Suprapubic skin (tissue), 4 donors: ENCODE measurements at places on chromosomes 11 and 22. TPM values are rescaled to one million over a fixed set of nuclear protein-coding genes. Genes with fewer than 3 reads are reported as not detected.

The TREH gene
- not detected for total RNA-seq

The KREMEN1 gene
- total RNA-seq = 59.4 TPM

The SNX32 gene
- total RNA-seq = 0.76 TPM

The MIAT gene
- 0.89 TPM for total RNA-seq

- H3K36me3 ChIP-seq = no peaks in the 10 kb centered on the region
- DNase-seq = no peak
- H3K27ac ChIP-seq = no peak overlapping the region
- no peaks in the 10 kb centered on the region for H3K4me1 ChIP-seq
Measured at GRCh38 chr11:54558407-54558806, 45.4 kb downstream of the OR4C46 start.

GRCh38 chr22:24582056-24582814 is 10.6 kb downstream of the LRRC75B start:
- no peak overlapping the region for H3K4me3 ChIP-seq
- DNase-seq = no peak
- H3K27me3 ChIP-seq = no peaks in the 10 kb centered on the region
- peaks cover 53% of the 10 kb centered on the region for H3K4me1 ChIP-seq
- peaks cover 22% of the 10 kb centered on the region for H3K36me3 ChIP-seq

DNA sequence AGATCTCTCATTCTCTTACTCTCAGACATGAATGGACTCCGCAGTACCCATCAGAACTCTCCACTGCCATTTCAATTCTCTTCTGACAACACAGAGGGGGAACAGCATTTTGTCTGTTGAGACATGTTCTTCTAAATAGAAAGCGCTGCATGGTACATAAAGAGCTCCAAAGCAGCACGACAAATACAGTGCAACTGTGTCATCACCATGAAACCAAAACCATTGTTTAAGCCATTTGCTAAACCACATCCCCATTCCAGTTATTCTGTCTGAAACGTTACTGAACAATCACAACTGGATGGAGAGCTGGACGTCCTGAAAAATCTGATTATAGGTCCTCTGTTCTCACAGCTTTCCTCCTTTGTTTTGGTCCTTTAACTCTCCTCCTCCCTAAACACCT is 17.9 kb upstream of the TENM4 start:
- no peak overlapping the region for H3K4me3 ChIP-seq
- no peaks in the 10 kb centered on the region for H3K27me3 ChIP-seq
- H3K27ac ChIP-seq = no peak overlapping the region
- DNase-seq = no peak
- H3K4me1 ChIP-seq = no peaks in the 10 kb centered on the region

DNA sequence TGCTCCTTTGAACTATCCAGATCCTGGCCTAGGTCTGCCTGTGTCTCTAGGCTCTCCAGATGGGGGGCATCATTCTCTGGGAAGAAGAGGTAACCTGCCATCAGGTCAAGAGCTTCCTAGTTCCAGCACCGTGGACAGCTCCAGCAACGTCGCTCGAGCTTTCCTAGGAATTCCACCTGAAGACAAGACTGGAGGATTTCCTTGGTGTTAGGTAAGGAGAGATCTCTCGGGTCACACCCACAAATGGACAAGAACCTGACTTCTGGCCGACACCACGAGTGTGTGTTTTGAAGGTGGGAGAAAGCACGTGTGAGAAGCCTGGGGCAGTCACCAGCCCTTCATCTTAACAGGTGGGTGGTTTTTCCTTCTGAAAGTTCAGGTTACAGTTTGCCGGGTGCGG is 1.2 kb downstream of the PRG3 start:
- no peak overlapping the region for H3K27ac ChIP-seq
- no peaks in the 10 kb centered on the region for H3K27me3 ChIP-seq
- no peak for DNase-seq

DNA sequence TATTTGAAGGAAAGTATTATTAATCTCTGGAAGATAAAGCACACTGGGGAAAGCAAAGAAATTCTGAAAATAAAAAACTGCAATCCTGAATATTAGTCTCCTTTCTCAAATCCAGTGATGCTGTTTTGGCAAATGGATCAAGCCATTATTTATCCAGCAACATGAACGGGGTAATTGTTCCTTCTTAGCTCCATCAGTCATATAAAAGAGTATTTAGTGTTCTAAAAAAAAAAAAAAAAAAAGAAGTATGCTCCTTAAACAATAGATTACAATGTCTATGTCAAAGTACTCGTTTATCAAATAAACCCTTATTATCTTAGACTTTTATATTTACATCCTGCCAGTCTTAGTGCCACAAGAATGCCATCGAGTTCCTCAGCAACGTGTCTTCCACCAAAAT is 1.3 kb downstream of the RDX start:
- H3K4me1 ChIP-seq = peaks cover 32% of the 10 kb centered on the region
- no peak for DNase-seq
- H3K36me3 ChIP-seq = no peaks in the 10 kb centered on the region
- H3K27me3 ChIP-seq = no peaks in the 10 kb centered on the region
- H3K4me3 ChIP-seq = peak overlapping the region; percentile 81
- H3K27ac ChIP-seq = no peak overlapping the region

GRCh38 chr11:23995891-23996290 is 501.0 kb upstream of the LUZP2 start:
- no peak for DNase-seq
- no peaks in the 10 kb centered on the region for H3K27me3 ChIP-seq
- no peak overlapping the region for H3K27ac ChIP-seq
- no peak overlapping the region for H3K4me3 ChIP-seq
- H3K4me1 ChIP-seq = no peaks in the 10 kb centered on the region

DNA sequence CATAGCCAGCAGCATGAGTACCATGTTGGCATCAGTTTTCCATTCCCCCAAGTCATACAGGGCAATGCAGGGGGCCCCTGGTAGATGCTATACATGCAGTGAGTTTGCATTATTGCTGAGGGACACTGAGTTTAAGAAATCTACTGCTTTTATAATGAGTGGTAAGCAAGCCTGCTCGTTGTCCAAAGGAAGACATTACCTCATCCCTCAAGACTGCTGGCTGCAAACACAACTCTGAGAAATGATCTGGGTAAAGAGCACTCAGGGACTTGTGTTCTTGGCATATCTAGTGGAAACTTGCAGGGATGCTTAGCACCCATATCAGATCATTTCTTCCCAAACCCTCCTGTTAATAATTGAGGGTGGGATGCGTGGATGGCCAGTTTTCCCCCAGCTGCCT is 77.9 kb downstream of the CWC15 start:
- no peaks in the 10 kb centered on the region for H3K27me3 ChIP-seq
- peaks cover 6% of the 10 kb centered on the region for H3K36me3 ChIP-seq
- H3K4me3 ChIP-seq = no peak overlapping the region

- no peaks in the 10 kb centered on the region for H3K4me1 ChIP-seq
- H3K27me3 ChIP-seq = no peaks in the 10 kb centered on the region
- no peak for DNase-seq
- no peak overlapping the region for H3K4me3 ChIP-seq
- no peaks in the 10 kb centered on the region for H3K36me3 ChIP-seq
Measured at GRCh38 chr11:81870066-81870412, 863.6 kb downstream of the FAM181B start.

GRCh38 chr11:58902881-58903280 is 36.4 kb upstream of the GLYATL1 start:
- DNase-seq = no peak
- H3K4me1 ChIP-seq = peaks cover 13% of the 10 kb centered on the region
- H3K36me3 ChIP-seq = no peaks in the 10 kb centered on the region

DNA sequence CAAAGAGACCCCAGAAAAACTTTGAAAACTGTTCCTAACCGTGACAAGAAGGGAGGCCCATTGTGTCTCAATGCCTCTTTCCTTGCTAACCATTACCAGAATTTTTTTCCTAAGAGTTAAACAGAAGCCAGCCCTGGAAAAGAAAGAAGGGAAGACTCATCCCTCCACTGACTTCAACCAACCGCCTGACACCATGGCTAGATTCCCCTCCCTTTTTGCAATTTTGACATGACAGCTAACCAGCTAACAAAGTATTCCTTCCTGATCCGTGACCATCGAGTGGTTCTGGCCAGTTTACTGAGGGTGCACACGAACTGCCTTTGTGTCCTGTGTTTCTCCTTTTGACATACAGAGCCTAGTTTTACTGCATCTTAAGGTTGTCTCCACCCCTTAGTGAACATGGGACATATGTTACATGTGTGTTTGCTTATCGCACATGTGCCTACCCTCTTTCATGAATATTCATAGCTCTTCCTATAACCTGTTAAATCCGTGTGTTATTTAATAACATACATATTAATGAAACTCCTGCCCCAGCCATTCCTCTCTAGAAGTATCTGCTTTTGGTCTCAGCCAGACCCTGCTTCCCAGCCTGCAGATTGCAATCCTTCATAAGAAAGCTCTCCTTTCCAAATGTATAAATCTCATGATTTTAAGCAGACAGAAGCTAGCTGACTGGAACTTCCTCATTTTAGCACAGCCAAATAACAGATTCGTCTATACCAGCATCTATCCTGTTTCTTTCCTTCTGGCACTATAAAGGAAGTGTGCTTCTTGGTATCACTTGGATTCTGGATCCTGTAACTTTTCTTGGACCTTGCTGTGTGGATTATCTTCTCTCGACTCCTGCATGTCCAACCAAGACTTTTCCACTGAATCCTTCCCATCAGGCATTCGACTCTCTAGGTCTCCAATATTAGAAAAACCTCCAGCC is 37.8 kb downstream of the RASSF10 start:
- H3K4me3 ChIP-seq = no peak overlapping the region
- H3K4me1 ChIP-seq = peaks cover 10% of the 10 kb centered on the region
- no peak for DNase-seq
- no peaks in the 10 kb centered on the region for H3K27me3 ChIP-seq

DNA sequence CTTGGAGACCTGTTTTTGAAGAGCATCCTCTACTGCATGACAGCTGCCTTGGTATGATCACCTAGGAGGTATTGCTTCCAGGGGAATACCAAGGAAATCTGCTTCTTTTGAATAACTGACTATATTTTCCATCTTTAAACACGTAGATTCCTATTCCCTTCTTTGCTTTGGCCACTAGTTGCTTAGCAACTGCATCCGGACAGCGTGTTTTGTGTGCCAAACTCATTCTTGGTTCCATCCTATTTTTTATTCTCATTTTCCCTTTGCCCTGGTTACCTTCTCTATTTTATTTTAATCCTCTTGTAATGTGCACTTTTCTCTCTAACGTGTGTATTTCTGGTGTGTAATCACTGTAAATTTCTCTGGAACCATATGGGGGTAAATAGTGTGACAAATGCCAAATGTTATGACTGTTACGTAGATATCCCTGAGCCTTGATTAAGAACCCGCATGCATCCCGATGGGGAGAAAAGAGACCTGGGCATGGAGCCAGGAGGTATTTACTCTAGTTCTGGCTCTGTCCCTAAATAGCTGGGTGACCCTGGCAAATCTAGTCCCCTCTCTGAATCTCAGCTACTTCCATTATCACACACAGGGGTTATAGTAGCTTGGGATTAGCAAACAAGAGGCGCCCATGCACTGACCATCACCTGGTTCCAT is 241.7 kb downstream of the MIAT start:
- peaks cover 23% of the 10 kb centered on the region for H3K4me1 ChIP-seq
- no peaks in the 10 kb centered on the region for H3K36me3 ChIP-seq
- H3K4me3 ChIP-seq = no peak overlapping the region
- H3K27ac ChIP-seq = no peak overlapping the region

DNA sequence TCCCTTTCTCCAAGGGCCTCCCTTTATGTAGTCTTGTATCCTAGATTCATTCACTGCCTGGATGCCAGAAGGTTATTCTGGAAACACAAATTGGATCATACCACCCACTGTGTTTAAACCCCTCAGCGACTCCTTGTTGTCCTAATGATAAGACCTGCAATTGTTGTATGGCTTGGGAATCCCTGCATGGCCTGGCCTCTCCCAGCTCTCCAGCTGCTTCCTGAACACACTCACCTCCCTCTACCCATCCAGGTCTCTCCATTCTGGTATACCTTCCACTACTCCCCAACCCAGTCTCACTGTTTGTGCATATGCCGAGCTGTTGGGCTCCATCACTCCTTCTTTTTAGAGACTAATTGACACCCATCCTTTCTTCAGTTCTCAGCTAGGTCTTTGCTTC is 124.3 kb upstream of the ALX4 start:
- no peak overlapping the region for H3K27ac ChIP-seq
- no peaks in the 10 kb centered on the region for H3K36me3 ChIP-seq
- H3K27me3 ChIP-seq = peaks cover 24% of the 10 kb centered on the region
- H3K4me3 ChIP-seq = no peak overlapping the region
